ENCODE measurements at places on chromosomes 11 and 22.

DNA sequence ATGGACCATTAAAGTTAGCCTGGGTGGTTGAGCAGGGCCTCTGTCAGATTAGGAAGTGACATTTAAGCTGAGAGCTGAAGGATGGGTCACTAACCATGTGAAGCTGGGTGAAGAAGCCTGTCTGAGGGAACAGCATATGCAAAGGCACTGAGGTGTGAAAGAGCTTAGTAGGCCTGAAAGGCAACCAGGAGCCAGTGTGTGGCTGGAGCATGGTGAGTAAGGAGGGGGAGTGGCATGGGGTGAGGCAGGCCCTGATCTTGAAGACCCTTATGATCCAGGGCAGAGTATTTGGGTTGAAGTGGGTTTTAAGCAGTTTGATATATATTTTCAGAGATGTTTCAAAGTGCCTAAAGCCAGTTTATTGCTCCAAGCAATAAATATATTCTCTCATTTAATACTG, 48.8 kb downstream of the PARVA start:
- DNase-seq: no peak

DNA sequence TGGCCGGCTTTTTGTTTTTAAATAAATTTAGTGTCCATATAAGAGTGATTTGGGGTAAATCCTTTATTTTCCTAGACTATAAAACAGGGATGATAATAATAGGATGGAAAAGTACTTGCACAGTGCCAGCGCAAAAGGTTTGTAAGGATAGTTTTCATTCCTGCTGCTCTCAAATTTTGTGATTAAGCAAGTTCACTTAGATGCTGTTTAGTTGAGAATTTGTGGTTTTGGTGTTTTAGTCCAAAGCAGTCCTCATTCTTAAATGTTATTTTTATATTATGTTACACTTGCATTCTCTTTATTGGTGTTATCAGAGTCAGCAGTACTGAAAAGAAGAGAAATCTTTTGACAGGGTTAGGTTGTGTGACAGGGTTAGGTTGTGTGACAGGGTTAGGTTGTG, 47.9 kb downstream of the PPP6R3 start:
- DNase-seq: no peak

- no peak for DNase-seq
Observed at GRCh38 chr22:22691716-22692701, 47.6 kb downstream of the GGTLC2 start.

- DNase-seq: no peak
Observed at GRCh38 chr22:46902436-46902835, 140.0 kb downstream of the TBC1D22A start.

DNA sequence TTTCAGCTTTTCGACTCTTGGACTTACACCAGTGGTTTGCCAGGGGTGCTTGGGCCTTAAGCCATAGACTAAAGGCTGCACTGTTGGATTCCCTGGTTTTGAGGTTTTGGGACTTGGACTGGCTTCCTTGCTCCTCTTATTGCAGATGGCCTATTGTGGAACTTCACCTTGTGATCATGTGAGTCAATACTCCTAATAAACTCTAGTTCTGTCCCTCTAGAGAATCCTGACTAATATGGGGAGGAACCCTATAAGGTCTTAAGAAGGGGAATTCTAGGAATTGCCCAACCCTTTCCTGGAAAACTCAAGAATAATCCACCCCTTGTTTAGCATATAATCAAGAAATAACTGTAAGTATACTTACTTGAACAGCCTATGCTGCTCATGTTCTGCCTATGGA, 491.8 kb downstream of the TMEM135 start:
- DNase-seq: no peak

DNA sequence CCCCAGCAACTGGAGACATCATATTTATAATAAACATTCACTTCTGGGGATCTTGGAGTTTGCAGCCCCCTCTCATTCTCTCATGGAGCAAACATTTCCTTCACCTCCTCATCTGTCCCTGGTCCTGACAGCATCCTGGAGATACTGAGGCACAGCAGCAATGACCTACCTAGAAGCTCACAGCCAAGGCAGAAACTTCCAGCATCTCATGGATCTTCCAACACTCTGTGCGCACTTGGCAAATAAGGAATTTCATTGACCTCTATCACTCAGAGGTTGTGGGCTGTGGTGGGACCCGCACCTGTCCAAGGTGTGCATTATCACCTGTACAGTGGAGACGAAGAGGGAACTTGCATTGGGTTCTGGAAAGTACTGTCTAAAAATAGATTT, 109.8 kb downstream of the GGTLC2 start:
- DNase-seq: no peak

- DNase-seq: no peak
Observed at GRCh38 chr11:22157531-22157930, 35.4 kb upstream of the ANO5 start.

GRCh38 chr11:117437791-117438130, 110.1 kb downstream of the CEP164 start:
- DNase-seq: no peak

GRCh38 chr11:95521133-95521542, 268.4 kb downstream of the FAM76B start:
- DNase-seq: no peak

DNA sequence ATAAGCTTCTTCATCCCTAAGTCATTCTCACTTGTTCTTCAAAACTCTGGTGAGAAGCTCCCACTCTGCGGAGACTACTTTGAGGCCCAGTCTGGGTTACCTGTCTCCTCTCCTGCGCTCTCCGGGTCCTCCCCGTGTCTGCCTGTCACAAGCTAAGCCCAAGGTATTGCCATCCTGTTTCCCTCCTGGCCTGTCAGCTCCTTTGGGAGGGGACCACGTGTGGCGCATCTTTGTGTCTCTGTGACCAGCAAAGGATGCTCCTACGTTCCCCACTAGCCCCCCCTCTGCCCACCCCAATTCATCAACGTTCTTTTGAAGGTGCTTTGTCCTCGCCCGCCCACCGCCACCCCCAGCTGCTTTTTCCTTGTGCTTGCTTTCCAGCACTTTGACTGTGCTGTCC, 31.8 kb upstream of the FBLN1 start:
- DNase-seq: no peak

DNA sequence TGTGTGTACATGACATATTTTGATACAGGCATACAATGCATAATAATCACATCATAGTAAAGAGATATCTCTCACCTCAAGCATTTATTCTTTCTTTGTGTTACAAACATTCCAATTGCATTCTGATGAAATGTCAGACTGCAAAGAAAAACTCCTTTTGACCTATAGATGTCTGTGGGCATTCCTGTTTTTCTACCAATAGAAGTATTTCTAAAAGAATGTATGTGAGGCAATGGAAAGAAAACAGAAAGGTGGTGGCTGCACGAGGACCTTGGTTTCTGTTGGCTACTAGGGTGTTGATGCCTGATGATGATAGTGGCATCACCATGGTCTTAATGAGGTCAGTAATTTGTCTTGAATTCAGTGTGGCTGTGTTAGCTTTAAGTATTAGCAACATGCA, 137.0 kb upstream of the ANO3 start:
- no peak for DNase-seq

- no peak for DNase-seq
Observed at GRCh38 chr11:34480314-34480713, 33.3 kb downstream of the ELF5 start.

DNA sequence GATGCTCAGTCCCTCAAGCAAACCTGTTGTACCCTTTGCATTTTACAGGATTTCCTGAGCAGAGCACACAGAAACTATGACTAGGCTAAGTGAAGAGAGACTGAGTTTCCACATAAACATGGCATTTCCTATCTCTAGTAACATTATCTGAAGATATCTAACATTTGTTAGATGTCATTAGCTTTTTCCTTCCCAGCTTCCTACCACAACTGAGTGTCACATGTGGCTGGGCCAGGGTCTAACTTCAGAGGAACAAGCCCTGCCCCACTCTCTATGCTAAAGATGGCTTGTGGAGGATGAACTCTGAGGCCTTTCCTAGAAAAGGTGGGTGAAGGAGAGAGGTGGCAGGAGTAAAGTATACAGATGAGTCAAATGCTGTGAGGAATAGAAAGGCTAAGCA, 16.5 kb downstream of the C22orf42 start:
- no peak for DNase-seq

GRCh38 chr11:60929764-60930163, 5.5 kb downstream of the TMEM132A start:
- no peak for DNase-seq

DNA sequence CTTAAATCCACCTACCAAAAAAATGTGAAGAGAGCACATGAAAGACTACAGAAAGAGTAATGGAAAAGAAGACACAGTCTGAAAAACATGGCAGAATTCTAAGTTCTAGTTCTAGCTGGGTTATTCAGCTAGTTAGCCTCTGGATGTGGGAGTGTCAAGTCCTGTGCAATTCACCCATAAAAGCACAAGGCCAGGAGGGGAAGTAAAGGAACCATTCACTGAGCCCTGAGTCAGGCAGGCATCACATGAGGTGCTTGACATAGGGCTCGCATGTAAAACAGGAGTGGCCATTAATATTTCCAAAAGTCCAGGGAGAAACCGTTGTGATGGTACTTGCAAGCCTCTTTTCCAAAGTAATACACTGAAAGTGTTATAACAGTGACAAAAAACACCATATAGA, 103.7 kb downstream of the GAB2 start:
- no peak for DNase-seq

DNA sequence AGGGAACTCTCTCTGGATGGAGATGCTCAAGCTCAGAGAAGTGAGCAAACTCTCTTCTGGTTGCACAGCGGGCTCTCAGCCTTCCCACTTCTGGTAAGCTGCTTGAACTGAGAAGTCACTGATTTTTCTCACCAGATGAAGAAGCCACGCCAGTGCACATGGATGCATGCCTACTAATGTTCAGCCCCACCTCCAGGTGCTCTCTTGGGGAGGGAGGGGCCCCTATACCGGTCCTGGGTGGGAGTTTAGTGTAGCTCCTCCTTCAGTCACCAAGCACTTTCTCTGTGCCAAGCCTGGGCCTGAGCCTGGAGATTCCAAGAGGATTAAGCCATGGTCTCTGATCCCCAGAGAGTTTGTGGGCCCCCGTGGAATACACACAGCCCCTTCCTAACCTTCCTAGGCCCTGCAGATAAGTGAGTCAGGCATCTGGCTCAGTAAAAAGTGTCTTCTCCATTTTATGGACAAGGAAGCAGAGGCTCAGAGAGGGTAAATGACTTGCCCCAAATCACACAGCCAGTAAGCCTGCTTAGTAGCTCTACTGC, 142.2 kb downstream of the ST3GAL4 start:
- no peak for DNase-seq

DNA sequence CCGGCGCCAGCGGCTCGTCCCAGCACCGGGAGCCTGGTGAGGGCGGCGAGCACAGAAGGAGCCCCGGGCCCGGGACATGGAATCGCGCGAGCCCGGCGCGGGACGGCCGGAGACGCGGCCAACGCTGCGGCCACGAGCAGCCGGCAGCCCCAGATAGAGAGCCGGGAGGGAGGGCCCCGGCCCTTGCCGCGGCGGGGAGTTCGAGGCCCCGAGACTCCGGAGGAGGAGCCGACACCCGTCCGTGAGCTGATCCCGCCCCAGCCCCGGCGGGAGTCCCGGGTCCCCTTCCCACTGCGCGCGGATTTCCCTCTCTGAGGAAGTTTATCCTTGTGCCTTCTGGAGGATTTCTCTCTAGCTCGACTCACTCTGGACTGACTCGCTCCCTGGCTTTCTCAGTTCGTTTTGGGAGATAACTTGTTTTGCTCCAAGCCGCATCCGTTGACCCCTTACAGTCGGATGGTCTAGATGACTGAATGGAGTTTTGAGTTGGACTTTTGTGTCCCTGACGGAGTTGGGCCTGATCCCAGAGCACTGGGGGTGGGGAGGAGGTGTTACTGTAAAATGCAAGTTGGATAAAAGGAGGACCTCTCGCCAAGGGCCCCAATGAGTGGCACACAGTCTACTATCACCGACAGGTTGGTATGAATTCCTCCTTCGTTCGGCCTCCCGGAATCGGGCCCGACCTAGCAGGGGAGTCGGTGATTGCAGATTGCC, 585 bp downstream of the ARHGEF12 start:
- DNase-seq: no peak

- DNase-seq: no peak
Observed at GRCh38 chr22:24061124-24061684, 50.1 kb downstream of the CABIN1 start.

GRCh38 chr22:49345896-49346295, 481.8 kb downstream of the BRD1 start:
- DNase-seq: no peak

GRCh38 chr11:46272816-46273427, 4.5 kb upstream of the CREB3L1 start:
- no peak for DNase-seq

GRCh38 chr11:33980897-33981296, 70.6 kb upstream of the CAPRIN1 start:
- DNase-seq: no peak

DNA sequence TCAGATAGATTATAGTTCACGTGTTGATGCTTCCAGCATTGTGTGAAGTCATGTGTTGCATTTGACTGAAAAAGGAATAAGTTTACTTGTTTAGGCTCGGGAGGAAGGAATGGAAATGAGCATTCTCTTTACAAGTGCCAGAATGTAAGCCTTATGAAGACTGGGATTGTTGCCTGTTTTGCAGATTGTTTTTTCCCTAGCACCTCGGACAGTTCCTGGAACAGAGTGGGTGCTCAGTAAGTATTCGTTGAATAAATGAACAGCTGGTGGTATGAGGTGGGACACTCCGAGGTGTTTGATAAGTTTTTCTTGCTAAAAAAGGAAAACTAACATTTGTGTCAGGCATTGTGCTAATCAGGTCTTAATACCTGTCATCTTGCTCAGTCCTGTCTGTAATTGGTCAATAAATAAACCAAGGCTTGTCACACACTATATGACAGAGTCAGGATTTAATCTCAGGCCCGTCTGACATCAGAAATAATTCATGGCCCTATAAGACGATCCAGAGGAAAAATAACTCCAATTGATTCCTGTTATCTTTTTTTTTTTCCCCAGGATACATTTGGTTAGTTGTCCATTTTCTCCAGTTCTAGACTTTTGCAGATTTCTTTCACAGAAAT, 304.7 kb downstream of the NELL1 start:
- no peak for DNase-seq

DNA sequence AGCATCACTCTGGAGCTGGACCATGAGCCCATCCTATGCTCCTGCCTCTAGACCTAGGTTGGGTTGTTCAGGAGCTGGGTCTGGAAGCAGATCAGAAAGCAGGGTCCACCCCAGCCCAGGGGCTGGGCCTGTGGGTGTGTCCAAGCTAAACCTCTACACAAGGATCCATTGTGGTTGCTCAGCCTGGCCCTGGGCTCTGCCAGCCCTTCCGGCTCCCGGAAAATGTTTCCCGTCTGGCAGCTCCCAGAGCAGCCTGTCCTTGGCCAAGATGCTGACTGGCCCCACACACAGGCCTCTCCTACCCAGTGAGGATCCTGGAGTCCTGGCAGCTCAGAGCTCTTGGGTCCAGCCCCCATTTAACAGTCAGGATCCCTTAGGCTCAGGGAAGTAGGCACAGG, 35.3 kb upstream of the FCHSD2 start:
- no peak for DNase-seq

GRCh38 chr11:45390407-45390806, 104.3 kb upstream of the SYT13 start:
- peak; percentile 43 for DNase-seq

DNA sequence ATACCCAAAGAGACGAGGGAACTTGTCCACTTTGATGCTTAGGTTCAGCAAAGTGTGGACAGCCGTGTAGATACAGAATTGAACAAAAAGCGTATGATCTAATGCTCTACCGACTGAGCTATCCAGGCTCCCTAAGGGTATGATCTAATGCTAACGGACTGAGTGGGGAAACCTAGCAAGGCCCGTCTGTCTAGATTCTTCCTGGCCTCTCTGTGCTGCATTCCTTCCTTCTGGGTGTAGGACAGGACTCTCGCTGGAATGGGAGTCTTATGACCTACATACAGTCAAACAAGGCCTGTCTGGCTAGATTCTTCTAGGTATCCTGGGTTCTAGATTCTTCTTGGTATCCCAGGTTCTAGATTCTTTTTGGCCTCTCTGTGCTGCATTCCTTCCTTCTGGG, 8.4 kb upstream of the SLC15A3 start:
- no peak for DNase-seq

- DNase-seq: no peak
Observed at GRCh38 chr11:104823657-104824056, 74.6 kb downstream of the CASP12 start.
